ENCODE measurements at places on chromosomes 4 and X.

DNA sequence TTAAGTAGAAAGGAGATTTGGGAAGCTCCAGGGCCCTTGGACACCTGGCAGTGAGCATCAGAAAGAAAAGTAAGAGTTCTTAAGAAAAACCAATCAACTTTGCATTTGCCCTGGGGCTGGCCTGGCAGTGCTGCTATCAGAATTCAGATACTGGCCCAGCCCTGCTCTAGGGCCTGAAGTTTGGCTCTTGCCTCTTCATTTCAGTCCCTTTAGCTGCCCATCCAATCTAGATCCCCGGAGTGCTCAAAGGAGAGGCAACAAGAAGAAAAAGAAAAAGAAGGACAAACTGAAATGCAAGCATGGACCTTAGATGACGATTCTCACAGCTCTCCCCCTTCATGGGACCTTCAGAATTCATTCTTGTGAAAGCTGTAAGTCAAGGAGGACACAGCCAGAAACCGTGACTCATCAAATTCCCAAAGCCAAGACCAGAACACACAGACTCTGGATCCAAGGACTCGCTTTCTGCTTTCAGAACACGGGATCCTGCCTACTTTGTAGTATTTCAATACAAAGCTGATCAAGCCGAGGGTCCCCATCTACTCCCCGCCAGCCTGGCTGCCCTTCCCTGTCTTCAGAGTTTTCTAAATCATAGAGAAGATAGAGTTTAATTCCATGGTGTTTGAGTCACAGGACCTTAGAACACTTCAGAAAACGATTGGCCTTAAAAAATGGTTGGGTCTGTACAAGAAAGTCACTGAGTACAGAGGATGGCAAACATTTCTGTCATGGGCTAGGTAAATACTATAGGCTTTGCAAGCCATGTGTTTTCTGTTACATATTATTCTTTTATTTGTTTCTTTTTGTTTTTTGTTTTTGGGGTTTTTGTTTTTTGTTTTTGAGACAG, 103.7 kb downstream of the RBM47 start:
- peak; percentile 75 for DNase-seq

DNA sequence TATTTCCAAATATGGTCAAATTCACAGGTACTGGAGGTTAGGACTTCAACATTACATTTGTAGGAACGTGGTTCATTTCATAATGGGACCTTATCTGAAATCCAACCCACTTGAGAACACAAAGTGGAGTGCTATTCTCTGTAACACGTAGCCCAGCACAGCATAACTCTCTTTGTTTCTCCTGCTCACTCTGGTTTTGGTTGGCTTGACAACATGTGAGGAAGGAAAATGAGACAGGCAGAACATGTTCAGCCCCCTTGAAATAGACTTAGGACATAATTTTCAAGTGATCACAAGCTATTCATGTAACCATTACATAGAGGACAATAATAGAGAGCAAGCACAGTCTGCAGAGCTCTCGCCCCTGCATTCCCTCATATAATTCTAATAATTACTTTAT, 115.1 kb upstream of the SMIM10 start:
- DNase-seq, result no peak

- DNase-seq, result peak; percentile 23
Observed at GRCh38 chr4:151227731-151228130, 49.2 kb upstream of the PRSS48 start.

DNA sequence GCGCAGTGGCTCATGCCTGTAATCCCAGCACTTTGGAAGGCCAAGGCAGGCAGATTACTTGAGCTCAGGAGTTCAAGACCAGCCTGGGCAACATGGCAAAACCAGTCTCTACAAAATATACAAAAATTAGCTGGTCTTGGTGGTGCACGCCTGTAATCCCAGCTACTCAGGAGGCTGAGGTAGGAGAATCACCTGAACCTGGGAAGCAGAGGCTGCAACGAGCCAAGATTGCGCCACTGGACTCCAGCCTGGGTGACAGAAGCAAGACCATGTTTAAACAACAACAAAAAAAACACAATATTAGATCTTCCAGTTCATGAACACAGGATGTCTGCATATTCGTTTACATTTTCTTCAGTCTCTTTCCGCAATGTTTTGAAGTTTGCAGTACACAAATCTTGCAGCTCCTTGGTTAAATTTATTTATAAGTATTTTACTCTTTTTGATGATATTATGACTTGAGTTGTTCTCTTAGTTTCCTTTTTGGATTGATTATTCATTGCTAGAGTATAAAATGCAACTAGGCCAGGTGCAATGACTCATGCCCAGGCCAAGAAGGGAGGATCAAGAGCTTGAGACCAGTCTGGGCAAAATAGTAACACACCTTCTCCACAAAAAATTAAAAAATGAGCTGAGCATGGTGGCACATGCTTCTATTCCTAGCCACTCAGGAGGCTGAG, 30.4 kb upstream of the ABCG2 start:
- no peak for DNase-seq

DNA sequence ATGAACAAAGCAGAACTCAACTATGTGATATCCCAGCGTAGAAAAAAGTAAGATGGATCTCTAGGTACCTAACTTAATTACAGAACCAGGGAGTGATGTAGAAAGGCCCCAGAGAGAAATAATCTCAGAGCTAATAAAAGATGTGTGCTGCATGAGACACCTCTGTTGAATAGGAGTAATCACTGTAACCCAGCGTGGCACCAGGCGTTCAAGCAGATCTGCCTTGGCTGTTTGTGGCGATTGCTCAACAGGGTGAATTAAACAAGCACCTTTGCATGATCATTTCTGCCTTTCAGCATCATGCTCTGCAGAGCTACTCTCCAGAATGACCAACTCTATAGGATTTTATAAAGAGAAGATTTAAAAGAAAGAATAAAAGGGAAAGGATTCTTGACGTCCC, 81.7 kb upstream of the KCNIP4 start:
- no peak for DNase-seq

DNA sequence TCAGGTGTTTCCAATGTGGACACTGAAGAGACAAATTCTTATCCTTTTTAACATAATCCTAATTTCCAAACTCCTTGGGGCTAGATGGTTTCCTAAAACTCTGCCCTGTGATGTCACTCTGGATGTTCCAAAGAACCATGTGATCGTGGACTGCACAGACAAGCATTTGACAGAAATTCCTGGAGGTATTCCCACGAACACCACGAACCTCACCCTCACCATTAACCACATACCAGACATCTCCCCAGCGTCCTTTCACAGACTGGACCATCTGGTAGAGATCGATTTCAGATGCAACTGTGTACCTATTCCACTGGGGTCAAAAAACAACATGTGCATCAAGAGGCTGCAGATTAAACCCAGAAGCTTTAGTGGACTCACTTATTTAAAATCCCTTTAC, 18.6 kb downstream of the TLR7 start:
- no peak for DNase-seq

DNA sequence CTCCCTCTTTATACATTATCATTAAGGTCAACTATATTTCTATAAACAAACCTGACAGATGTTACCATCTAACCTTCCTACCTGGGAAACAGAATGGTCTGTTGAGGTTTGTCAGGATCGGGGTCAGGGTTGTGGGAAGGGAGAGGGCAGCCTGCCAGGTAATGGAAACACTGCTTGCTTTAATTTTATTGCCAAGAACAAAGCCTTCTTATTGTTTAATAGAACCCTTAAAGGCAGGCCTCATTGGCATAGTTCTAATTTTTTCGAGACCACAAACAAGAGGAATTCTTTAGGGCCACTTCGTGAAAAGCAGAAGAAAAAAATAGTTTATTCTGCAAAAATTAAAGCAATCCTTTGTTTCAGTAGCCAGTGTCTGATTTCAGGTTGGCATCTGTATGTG, 113.2 kb downstream of the MID1 start:
- DNase-seq, result peak; percentile 30

- DNase-seq, result no peak
Observed at GRCh38 chrX:127574829-127575228, 477.4 kb downstream of the ACTRT1 start.

DNA sequence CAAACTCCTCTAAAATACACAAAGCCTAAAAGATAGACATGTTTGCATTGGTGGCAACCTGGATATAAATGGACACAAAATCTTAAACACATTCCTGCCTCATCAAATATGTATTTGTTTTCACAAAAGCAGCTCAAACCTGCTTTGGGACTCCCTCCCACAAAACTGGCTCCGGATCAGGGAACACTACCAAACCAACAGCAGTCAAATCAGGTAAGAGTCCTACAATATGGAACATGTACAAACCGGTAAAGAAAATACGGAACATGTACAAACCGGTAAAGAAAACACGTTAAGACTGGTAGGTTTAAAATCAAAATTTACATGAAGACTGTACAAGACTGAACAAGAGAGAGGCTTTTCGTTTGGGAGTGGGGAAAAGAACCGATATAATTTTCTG, 4.3 kb downstream of the AMTN start:
- DNase-seq, result no peak

DNA sequence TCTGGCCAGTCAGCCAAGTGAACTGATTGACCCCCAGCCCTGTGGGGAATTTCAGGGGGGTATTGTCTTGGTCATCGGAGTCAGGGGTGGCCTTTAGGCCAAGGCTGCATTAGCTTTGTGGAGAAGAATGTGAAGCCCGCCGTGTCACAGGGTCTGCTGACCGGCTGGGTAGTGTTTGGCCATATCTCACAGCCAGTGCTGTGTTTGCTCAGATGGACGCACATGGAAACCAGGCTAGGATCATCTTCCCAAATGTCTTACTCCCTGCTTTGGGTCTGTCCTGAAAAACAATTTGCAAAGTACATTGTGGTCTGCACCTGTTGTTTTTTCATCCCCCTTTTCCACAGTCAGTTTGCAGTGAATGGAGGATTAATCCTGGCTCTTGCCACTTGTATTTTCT, 13.0 kb downstream of the TMEM164 start:
- DNase-seq, result no peak

DNA sequence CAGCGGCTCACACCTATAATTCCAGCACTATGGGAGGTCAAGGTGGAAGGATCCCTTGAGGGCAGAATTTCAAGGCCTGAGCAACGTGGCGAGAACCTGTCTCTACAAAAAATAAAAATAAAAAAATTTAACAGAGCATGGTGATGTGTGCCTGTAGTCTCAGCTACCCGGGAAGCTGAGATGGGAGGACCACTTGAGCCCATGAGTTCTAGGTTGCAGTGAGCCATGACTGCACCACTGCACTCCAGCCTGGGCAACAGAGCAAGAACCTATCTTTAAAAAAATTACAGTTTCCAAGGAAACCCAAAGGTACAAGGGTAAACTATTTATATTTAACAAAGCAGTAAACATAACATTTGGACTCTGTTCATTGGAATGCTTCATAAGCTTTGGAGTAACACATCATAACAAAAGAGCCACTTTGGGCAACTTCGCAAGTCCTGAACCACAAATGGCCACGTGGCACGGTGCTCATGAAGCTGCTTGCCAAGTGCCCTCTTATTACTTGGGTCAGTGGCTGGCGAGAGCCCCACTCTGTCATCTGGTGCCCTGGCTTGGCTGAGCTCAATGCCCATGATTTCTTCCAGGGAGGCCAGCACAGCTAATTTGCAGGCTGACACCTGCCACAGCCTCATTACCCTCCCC, 165.6 kb downstream of the SH3KBP1 start:
- DNase-seq, result no peak

GRCh38 chrX:24423960-24424359, 41.1 kb upstream of the PDK3 start:
- no peak for DNase-seq
